Mucosa of gallbladder (tissue), 1 donor: ENCODE measurements at places on chromosomes 11 and 22.

- DNase-seq = peak; percentile 73
Observed at GRCh38 chr11:394034-394857, at the start of gene PKP3. Gene PKP3 (plus strand): TSS chr11:394209. CDS start chr11:394293, 84 bp downstream.

DNA sequence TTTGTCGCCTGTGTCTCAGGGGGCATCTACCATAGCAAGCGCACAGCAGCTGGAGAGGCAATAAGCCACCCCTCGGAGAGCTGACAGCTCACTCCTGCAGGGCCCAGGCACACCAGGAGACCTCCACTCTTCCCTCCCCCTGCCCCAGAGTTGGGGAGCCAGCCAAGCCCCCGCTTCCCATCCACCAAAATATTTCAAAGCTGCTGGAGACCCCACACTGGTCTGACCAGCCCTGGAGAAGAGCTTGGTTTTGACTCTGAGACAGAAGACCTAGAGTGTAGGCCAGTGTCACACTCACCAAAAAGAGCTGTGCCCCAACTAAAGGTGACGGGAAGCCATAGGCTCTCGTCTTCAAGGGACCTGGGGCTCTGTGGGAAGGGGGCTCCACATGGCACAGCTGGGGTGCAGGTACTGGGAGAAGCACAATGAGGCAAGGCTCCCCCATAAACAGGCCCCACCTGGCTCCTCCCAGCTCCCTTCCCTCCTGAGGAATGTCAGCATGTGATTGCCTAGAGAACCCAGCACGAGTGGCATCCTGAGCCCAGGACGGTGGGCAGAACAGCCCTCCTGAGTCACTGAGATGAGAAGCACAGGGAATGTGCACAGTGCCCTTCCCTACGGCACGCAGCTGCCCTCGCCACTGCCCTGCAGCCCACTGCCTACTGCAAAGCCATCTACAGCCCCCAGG lies 5.8 kb upstream of the GNAZ start:
- DNase-seq = no peak

DNA sequence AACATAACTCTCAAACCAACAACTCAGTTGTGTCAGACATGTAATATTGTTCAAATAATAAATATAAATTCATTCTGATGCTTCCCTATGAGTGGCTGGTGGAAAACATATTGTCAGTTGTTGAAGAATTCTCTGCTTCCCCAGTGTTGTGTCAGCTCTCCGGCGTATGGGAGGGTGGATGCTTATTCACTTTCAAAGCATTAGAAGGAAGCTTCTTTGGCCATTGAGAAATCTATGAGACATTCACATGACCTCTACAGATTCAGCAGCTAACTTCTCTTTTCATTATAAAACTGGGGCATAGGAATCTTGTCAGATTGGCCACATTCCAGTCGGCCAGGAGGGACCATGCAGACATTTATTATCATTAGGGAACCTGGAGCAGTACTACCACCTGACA lies 2.9 kb downstream of the OR51V1 start:
- DNase-seq = no peak

GRCh38 chr11:73277467-73277866 lies 5.3 kb downstream of the P2RY6 start:
- DNase-seq = no peak

DNA sequence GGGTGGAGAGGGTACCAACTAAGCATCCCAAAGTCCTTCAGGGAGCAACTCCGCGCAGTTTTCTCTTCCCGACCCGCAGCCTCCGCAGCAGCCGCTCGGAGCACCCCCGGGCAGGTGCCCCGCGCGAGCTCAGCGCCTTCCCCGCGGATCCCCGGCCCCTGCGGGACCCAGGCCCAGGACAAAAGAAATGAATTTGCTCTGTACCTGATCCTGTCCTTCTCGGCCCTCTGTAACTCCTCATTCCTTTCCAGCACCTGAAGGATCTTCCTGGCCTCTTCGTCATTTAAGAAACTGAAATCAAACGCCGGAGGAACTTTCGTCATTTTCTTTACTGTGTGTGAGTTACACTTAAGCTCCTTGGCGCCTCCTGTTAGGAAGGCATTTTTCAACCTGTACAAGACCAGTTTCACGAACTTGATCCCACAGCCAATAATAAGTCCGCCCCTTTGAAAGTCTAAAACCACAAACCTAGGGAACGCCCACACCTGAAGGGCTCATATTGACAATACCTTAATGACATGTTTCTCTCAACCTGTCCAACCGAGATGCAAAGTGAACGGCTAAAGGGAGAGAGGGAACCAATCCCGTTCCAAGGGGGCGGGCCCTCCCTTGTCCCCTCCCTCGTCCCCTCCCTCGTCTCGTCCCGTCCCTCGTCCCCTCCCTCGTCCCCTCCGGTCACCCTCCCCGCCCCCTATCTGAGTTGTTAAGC lies at the start of gene EXPH5:
TSS of gene EXPH5 (minus strand) at position 555 of the 709 bp plus-strand sequence. CDS start at position 323, 232 bp downstream.
- DNase-seq = peak; percentile 95
